Mucosa of descending colon (tissue), 3 donors: ENCODE measurements at places on chromosomes 11 and 22. TPM values are rescaled to one million over a fixed set of nuclear protein-coding genes. Genes with fewer than 3 reads are reported as not detected.

Gene KCNQ1OT1
- 1.7 TPM for total RNA-seq

Gene OR6A2
- total RNA-seq: 0.28 TPM

Gene KLHL35
- 0.49 TPM for total RNA-seq

Gene TH
- not detected for total RNA-seq

Gene SHANK3
- 7.1 TPM for total RNA-seq

Gene HTR3A
- total RNA-seq: 0.17 TPM

Gene SLC25A18
- total RNA-seq: 2.0 TPM

Gene RCN1
- 34.2 TPM for total RNA-seq

Gene TBX10
- total RNA-seq: 3.7 TPM

Gene TCN2
- total RNA-seq: 23.3 TPM

Gene TBX1
- 4.1 TPM for total RNA-seq

Gene MOGAT2
- total RNA-seq: 247 TPM
